CD4-positive, alpha-beta T cell treated with Interleukin-21 for 1 hour (primary cell): ENCODE measurements at places on chromosomes 3 and 15.

DNA sequence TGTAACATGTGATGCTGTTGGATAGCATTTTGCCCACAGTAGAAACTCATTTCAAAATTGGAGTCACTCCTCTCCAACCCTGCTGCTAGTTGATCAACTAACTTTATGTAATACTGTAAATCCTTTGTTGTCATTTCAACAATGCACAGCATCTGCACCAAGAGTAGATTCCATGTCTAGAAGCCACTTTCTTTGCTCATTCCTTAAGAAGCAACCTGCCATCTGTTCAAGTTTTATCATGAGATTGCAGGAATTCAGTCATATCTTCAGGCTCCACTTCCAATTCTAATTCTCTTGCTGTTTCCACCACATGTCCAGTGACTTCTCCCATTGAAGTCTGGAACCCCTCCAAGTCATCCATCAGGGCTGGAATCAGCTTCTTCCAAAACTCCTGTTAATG lies 42.9 kb downstream of the AKAP13 start:
- DNase-seq = no peak

GRCh38 chr3:43857361-43858293 lies 166.9 kb downstream of the ABHD5 start:
- DNase-seq = no peak

DNA sequence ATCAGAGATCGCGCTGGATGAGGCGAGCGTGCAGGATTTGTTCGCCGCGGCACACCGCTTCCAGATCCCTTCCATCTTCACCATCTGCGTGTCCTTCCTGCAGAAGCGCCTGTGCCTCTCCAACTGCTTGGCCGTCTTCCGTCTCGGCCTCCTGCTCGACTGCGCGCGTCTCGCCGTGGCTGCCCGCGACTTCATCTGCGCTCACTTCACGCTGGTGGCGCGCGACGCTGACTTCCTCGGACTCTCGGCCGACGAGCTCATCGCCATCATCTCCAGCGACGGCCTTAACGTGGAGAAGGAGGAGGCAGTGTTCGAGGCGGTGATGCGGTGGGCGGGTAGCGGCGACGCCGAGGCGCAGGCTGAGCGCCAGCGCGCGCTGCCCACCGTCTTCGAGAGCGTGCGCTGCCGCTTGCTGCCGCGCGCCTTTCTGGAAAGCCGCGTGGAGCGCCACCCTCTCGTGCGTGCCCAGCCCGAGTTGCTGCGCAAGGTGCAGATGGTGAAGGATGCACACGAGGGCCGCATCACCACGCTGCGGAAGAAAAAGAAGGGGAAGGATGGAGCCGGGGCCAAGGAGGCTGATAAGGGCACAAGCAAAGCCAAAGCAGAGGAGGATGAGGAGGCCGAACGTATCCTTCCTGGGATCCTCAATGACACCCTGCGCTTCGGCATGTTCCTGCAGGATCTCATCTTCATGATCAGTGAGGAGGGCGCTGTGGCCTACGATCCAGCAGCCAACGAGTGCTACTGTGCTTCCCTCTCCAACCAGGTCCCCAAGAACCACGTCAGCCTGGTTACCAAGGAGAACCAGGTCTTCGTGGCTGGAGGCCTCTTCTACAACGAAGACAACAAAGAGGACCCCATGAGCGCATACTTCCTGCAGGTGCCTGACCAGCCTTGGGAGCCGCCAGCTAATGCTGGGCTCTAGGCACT lies 819 bp downstream of the KLHL40 start:
- DNase-seq = no peak

DNA sequence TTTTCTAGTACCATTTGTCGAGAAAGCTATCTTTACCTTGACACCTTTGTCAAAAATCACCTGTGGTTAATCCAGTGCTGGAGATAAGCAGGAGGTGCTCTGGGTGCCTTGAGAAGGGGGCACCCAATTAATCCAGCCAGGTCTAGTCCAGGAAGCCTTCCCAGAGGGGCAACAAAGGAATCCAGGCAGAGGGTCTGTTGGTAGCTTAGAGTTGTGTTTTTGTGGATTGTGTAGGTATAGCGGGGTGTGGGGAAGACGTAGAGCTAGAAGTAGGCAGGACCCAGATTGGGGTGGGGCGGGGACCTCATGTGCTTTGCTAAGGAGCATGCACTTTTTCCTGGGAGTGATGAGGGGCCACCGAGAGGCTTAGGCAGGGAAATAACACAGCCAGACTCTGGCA lies 6.0 kb upstream of the PIGZ start:
- no peak for DNase-seq

DNA sequence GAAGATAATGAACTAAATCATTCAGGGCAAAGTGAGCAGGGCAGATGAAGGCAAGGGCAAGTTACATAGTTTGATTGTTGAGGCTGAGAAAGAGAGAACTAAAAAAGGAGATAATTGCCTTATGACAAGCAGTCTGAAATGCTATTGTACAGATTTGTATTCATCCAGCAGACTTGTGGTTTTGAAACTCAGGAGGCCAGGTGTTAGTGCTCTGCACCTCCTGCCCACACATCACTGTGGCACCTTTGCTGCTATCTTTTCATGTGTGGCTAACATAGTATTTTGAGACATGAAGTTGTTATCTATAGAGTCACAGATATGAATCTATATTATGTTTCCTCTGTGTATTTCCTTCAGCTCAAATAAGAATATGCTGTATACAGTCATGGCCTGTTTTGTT lies 24.3 kb upstream of the SUCLG2 start:
- DNase-seq = no peak

GRCh38 chr15:56831467-56832005 lies 86.9 kb upstream of the TCF12 start:
- DNase-seq = no peak

DNA sequence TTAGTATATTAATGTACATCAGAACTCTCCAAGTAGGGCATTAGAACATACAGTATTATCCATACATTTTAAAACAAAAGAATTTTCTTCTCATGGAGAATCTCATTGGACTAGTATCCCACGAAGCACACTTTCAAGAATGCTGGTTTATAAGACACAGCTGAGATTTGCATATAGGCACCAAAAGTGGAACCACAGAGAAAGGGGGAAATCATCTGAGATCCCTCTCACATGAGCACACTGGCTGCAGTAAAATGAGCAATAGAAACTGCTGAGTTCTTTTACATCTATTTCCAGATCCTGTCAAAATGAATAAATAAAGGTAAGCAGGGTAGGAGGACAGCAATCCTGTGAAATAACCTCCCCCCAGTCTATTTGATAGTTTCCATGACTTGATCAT lies 665.3 kb downstream of the FHIT start:
- DNase-seq = no peak

- no peak for DNase-seq
Observed at GRCh38 chr3:64463981-64464380, 223.8 kb downstream of the ADAMTS9 start.

GRCh38 chr3:15982667-15983196 lies 185.0 kb upstream of the ANKRD28 start:
- DNase-seq = no peak

DNA sequence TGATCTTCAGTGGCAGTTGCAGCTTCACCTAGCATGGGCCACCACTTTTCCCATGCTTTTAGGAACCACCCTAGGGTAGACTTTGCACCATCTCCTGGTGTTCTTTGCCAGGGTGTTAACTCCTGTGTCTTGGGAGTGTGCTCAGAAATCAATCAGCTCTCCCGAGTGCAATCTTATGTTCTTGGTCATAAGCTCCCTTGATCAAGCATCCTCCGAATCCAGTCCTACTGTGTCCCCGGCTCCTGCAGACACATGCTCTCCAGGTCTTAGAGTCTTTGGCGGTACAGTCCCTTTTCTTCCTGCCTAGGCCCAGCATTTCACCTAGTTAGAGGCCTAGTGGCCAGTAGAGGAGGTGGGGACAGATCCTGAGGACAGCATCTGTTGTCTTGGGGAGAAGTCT lies 74.7 kb upstream of the SYN2 start:
- no peak for DNase-seq

DNA sequence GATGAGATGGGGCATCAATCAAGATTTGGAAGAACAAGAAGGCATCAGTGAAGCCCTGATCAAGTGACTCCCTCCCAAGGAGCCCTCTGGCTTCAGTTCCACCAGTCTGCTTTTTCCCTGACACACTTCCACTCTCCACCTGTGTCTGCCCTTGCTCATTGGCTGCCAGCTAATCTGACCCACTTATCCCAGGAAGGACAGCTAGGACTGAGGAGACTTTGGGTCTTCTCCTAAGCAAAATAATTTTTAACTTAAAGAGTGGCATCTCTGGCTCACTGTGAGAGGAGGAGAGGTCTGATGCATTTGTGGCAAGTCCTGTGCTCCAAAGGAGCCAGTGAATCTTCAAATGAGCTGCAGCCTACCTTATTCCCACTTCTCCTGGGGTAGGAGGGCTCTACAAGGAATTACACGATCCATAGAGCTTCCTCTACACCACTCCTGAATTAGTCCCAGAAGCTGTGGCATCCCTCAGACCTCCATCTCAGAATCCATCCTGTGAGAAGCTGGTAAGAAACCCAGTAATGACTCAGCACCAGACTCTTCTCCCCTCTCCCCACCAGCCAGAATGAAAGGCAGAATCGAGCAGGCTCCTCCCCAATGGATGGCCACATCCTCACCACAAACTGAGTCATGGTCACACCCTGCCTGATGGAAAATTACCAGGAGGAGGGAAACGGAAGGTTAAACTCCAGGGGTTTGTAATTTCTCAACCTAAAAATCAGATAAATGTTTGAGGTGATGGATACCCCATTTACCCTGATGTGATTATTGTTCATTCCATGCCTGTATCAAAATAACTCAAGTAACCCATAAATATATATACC lies 6.3 kb upstream of the PKM start:
- peak; percentile 44 for DNase-seq

DNA sequence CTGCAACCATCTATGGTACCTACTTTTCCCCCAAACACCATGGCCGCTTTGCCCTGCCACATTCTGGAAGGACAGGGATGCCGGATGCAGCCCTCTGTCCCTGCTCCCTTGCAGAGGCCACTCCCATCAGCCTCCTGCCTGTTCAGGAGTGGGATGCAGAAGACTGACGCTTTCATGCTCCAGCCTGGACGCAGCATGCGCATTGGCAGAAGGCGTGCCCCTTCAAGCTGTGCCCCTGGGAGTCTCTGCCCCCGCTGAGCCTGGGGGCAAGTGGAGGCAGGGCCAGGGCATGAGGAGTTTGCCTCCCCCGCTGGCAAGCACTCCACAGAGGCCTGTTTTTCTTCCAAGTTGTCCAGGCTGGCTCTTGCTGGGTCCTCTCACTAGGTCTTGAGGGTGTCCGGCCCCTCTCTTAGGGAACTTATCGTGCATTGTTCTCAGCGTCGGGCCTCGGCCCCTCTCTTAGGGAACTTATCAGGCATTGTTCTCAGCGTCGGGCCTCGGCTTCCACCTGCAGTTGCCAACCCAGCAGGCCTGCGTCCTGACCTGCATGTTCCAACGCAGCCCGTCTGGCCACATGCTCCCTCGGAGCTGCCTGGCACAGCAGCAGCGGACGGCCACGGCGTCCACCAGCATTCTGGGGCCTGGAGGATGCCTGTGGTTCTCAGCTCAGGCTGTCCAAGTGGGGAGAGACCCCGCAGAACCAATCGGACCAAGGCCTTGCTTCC lies 14.6 kb upstream of the SNRPA1 start:
- no peak for DNase-seq

- DNase-seq = no peak
Observed at GRCh38 chr3:143830063-143830462, 18.2 kb downstream of the SLC9A9 start.

DNA sequence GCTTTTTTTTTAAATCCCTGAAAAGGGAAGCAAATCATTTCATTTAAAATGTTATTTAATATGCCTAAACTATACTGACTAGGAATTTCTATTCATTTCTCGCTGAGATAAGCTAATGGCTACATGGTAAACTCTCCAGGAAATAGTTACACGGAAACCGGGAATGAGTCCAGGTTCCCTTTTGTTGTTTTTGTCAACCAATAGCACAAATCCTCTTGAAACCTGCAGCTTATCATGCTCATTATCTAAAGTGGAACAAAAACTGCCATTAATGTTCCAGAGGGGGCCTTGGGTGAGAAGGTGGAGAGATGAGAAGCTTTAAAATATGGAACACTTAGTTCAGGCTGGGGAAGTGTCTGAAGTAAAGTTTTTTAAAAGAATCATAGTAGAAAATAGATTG lies 113.5 kb upstream of the ALCAM start:
- DNase-seq = no peak
